ENCODE measurements at places on chromosomes 5 and 9. TPM values are rescaled to one million over a fixed set of nuclear protein-coding genes. Genes with fewer than 3 reads are reported as not detected.

DNA sequence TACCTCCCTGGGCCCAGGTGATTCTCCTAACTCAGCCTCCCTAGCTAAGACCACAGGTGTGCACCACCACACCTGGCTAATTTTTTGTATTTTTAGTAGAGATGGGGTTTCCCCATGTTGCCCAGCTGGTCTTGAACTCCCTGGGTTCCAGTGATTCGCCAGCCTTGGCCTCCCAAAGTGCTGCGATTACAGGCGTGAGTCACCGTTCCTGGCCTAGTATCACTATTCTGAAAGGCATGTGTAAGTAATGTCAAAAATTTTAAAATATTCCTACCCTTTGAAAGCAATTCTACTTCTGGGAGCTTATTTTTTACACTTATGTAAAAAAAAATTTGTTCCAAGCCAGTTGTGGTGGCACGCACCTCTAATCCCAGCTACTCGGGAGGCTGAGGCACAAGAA, 27.1 kb upstream of the TLE1 start:
- H3K4me3 ChIP-seq: no peak overlapping the region
- H3K36me3 ChIP-seq: no peaks in the 10 kb centered on the region
- H3K27me3 ChIP-seq: no peaks in the 10 kb centered on the region
- H3K27ac ChIP-seq: no peak overlapping the region

The CCNO gene
- total RNA-seq: not detected

The LOX gene
- 0.88 TPM for total RNA-seq

- H3K27ac ChIP-seq: no peak overlapping the region
- peaks cover 2% of the 10 kb centered on the region for H3K27me3 ChIP-seq
- H3K4me1 ChIP-seq: no peaks in the 10 kb centered on the region
- H3K36me3 ChIP-seq: no peaks in the 10 kb centered on the region
These were observed 56.4 kb upstream of the FANCC start for GRCh38 chr9:95373782-95374487.

- H3K4me1 ChIP-seq: no peaks in the 10 kb centered on the region
- no peak overlapping the region for H3K27ac ChIP-seq
These were observed 114.4 kb downstream of the UBE2R2 start for GRCh38 chr9:33931326-33931725.

- peaks cover 14% of the 10 kb centered on the region for H3K27me3 ChIP-seq
- H3K4me1 ChIP-seq: peaks cover 6% of the 10 kb centered on the region
- no peak overlapping the region for H3K4me3 ChIP-seq
- no peak for DNase-seq
- no peaks in the 10 kb centered on the region for H3K36me3 ChIP-seq
These were observed 113.3 kb upstream of the SHB start for GRCh38 chr9:38182321-38182720.

GRCh38 chr9:135885100-135885853, 22.1 kb downstream of the CAMSAP1 start:
- H3K4me1 ChIP-seq: peaks cover 10% of the 10 kb centered on the region
- H3K27ac ChIP-seq: no peak overlapping the region
- H3K36me3 ChIP-seq: peaks cover 13% of the 10 kb centered on the region
- no peak overlapping the region for H3K4me3 ChIP-seq
- H3K27me3 ChIP-seq: no peaks in the 10 kb centered on the region

DNA sequence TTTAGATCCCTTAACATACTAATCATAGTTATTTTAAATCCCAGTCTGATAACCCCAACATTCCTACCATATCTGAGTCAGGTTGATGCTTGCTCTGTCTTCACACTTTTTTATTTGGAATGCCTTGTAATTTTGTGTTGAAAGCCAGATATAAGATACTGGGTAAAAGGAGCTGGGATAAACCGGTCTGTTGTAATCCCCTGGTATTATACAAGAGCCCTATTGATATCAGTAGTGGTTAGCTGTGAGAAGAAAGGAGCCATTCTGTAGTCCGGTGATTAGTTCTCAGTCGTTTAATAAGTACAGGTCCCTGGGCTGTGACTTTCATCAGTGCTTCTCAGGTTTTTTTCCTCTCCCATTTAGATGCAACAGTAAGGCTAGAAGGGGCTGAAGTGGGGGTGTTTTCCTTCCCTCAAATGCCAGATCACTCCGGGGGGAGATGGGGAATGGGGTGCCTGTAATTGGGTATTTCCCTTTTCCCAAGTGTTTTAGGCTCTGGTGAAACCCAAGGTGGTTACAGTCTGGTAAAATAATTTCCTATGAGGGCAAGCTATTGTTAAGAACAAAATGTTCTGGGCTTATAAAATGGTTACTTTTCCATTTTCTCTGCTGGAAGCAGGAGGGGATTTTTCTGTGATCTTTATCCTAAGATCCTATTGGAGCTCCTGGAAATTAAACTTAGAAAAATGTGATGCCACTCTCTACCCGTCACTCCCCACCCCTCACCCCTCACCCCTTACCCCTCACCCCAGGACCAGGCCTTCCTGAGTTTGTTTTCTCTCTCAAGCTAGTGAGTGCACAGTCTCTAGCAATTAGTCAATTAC, 72.7 kb downstream of the KCNN2 start:
- no peaks in the 10 kb centered on the region for H3K36me3 ChIP-seq
- H3K4me1 ChIP-seq: no peaks in the 10 kb centered on the region
- no peak overlapping the region for H3K4me3 ChIP-seq
- no peaks in the 10 kb centered on the region for H3K27me3 ChIP-seq
- no peak for DNase-seq

- H3K4me1 ChIP-seq: no peaks in the 10 kb centered on the region
- DNase-seq: no peak
- no peak overlapping the region for H3K27ac ChIP-seq
- H3K27me3 ChIP-seq: no peaks in the 10 kb centered on the region
- no peak overlapping the region for H3K4me3 ChIP-seq
These were observed 76.2 kb downstream of the DAPK1 start for GRCh38 chr9:87573841-87574342.

- H3K27me3 ChIP-seq: no peaks in the 10 kb centered on the region
- H3K27ac ChIP-seq: no peak overlapping the region
- no peak for DNase-seq
- no peaks in the 10 kb centered on the region for H3K36me3 ChIP-seq
- no peak overlapping the region for H3K4me3 ChIP-seq
- no peaks in the 10 kb centered on the region for H3K4me1 ChIP-seq
These were observed 46.3 kb upstream of the ADAMTSL1 start for GRCh38 chr9:18427691-18428090.

The LRRC19 gene
- total RNA-seq: not detected

DNA sequence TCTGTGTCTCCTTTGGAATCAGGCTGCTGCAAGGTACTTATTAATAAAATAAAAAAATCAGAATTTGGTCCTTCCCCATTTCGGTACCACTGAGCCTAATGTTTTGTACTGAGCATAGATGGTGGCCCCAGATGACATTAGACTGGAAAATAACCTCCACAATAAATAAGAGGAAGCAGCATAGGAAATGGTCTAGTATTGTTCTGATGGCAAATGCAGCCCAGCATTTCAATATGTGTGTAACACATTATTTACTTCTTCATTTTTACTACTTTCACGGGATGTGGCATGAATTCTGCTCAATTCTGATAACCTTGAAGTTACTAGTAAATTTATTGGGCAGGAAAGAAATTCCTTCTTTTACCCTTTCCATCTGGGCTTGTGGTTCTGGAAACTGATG, 295.6 kb downstream of the ADGRV1 start:
- H3K27ac ChIP-seq: no peak overlapping the region
- no peaks in the 10 kb centered on the region for H3K27me3 ChIP-seq
- DNase-seq: no peak
- no peaks in the 10 kb centered on the region for H3K4me1 ChIP-seq
- no peak overlapping the region for H3K4me3 ChIP-seq

DNA sequence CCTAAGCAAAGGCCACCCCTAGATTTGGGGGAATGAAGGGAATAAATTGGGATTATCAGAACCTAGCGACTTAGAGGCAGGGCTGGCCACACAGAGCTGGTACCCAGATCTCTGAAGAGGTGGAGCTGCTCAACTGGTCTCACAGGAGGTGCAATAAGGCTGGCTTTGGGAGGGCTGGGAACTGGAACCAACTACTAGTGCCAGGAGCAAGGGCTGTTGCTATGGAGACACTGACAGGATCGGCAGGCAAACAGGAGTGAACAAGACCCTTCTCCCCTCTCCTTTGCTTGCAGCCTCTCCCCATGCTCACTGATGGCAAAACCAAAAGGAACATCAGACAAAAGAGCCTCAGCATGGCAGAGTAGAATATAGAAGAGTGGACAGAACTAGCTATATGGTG, 17.0 kb upstream of the WHRN start:
- H3K36me3 ChIP-seq: no peaks in the 10 kb centered on the region
- peaks cover 3% of the 10 kb centered on the region for H3K4me1 ChIP-seq
- H3K4me3 ChIP-seq: no peak overlapping the region
- H3K27ac ChIP-seq: no peak overlapping the region
- H3K27me3 ChIP-seq: peaks cover 15% of the 10 kb centered on the region

GRCh38 chr9:16526380-16526779, 344.1 kb downstream of the BNC2 start:
- H3K4me3 ChIP-seq: no peak overlapping the region
- no peaks in the 10 kb centered on the region for H3K27me3 ChIP-seq
- no peak overlapping the region for H3K27ac ChIP-seq
- no peaks in the 10 kb centered on the region for H3K4me1 ChIP-seq
- H3K36me3 ChIP-seq: no peaks in the 10 kb centered on the region

DNA sequence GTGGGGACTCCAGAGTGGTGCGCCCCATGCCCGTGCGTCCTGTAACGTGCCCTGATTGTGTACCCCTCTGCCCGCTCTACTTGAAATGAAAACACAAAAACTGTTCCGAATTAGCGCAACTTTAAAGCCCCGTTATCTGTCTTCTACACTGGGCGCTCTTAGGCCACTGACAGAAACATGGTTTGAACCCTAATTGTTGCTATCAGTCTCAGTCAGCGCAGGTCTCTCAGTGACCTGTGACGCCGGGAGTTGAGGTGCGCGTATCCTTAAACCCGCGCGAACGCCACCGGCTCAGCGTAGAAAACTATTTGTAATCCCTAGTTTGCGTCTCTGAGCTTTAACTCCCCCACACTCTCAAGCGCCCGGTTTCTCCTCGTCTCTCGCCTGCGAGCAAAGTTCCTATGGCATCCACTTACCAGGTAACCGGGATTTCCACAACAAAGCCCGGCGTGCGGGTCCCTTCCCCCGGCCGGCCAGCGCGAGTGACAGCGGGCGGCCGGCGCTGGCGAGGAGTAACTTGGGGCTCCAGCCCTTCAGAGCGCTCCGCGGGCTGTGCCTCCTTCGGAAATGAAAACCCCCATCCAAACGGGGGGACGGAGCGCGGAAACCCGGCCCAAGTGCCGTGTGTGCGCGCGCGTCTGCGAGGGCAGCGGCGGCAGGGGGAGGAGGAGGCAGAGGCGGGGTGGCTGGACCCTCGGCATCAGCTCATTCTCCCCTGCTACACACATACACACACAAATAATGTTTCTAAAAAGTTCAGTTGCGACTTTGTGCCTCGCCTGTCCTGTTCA, 668 bp downstream of the GLIS3 start:
- H3K4me3 ChIP-seq: peak overlapping the region; percentile 71
- H3K4me1 ChIP-seq: peaks cover 23% of the 10 kb centered on the region
- no peak overlapping the region for H3K27ac ChIP-seq
- H3K27me3 ChIP-seq: peaks cover 9% of the 10 kb centered on the region
- H3K36me3 ChIP-seq: no peaks in the 10 kb centered on the region

- no peaks in the 10 kb centered on the region for H3K36me3 ChIP-seq
- H3K4me3 ChIP-seq: no peak overlapping the region
- no peak overlapping the region for H3K27ac ChIP-seq
- no peak for DNase-seq
These were observed 324.5 kb downstream of the KCNN2 start for GRCh38 chr5:114686356-114686755.

DNA sequence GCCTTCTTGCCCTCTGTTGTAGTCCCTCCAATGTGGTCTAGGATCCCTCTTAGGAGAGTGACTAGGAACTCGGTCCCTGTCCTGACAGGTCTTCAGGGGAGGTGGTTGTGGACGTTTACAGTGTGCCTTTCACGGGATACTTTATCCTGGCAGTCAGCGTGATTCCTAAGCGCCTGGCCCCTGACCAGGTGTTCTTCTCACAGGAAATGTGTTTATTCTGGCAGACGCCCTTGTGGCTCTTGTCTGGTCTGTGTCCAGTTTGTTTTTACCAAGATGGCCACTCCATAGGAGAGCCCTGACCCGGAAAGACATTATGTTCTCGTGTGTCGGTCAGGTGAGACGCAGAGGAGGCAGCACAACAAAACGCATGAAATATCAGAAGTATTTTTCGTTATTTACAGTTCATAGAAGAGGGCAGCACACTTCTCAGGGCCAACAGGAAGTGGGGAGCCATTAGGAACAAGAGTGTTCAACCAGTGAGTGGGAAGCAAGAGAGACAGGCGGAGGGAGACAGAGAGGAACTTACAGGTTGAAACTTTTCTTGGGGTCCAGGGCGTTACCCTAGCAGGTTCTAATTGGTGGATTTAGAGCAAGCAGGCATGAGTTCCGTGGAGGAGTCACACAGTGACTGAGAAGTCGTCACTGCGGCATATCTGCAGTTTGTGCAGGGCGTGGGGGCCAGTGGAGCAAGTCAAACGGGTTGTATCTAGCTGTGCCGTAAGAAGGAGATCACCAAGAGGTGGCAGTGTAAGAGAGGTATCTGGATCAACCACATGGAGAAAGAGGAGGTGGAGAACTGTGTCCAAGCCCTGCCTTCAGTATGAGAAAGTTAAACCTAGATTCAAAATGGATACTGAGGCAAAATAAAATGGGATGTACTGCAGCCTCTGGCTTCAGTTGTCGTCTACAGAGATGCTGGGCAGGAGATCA, 412.9 kb downstream of the ZSWIM6 start:
- H3K27me3 ChIP-seq: no peaks in the 10 kb centered on the region
- no peaks in the 10 kb centered on the region for H3K36me3 ChIP-seq
- no peak overlapping the region for H3K4me3 ChIP-seq
- no peak for DNase-seq
- no peak overlapping the region for H3K27ac ChIP-seq
- no peaks in the 10 kb centered on the region for H3K4me1 ChIP-seq

- peak overlapping the region; percentile 69 for H3K4me3 ChIP-seq
- no peaks in the 10 kb centered on the region for H3K27me3 ChIP-seq
- peak; percentile 42 for DNase-seq
- H3K27ac ChIP-seq: peak overlapping the region; percentile 57
These were observed 541 bp downstream of the GNPDA1 start for GRCh38 chr5:142012186-142012785.

DNA sequence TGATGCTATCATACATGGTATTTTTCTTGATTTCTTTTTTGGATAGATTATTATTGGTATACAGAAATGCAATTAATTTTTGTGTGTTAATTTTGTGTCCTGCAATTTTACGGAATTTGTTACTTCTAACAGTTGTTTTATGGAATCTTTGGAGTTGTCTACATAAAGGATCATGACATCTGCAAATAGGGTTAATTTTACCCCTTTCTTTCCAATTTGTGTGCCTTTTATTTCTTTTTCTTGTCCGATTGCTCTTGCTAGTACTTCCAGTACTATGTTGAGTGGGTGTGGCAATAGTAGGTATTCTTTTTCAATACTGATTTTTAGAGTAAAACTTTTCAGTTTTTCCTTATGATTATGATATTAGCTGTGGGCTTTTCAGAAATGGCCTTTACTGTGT, 111.5 kb downstream of the MACROH2A1 start:
- H3K27me3 ChIP-seq: no peaks in the 10 kb centered on the region
- no peaks in the 10 kb centered on the region for H3K4me1 ChIP-seq
- H3K4me3 ChIP-seq: no peak overlapping the region
- H3K36me3 ChIP-seq: no peaks in the 10 kb centered on the region
- H3K27ac ChIP-seq: no peak overlapping the region
